ENCODE measurements at places on chromosomes 1 and 21.

GRCh38 chr1:72938408-72938807 is 656.1 kb upstream of the NEGR1 start:
- DNase-seq = no peak

GRCh38 chr21:14567331-14568279 is 21.5 kb upstream of the SAMSN1 start:
- no peak for DNase-seq

DNA sequence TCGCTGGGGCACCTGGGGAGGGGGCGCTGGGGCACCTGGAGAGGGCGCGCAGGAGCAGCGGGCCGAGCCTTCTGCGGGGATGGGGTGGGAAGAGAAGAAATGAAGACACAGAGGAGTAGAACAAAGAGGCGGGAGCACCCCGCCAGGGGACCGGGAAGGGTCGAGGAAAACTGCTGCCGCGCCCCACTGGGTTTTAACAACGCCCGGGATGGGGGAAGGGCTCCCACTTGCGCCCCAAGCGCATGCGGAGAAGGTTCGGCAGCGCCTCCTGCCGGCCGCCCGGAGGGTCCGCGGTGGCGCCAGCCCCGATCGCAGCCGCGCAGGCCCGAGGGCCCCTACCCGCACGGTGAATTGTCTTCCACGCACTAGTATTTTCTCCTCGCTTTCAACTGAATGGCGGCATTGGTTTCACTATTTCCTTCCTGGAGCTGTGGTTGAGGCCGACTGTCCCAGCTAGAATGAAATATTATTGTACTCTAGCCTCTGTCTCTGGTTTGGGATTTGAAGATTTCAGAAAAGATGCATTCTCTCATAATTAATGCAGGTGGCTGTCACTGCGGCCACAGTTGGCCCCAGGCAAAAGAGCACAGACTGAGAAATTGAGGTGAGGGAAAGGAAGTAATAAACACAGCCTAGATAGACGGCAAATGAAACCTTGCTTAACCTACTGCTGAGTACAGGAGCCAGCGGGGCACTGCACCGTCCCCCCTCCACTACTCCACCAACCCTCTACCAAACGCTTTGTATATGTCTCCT is 57.3 kb downstream of the MAB21L3 start:
- DNase-seq = peak; percentile 86

DNA sequence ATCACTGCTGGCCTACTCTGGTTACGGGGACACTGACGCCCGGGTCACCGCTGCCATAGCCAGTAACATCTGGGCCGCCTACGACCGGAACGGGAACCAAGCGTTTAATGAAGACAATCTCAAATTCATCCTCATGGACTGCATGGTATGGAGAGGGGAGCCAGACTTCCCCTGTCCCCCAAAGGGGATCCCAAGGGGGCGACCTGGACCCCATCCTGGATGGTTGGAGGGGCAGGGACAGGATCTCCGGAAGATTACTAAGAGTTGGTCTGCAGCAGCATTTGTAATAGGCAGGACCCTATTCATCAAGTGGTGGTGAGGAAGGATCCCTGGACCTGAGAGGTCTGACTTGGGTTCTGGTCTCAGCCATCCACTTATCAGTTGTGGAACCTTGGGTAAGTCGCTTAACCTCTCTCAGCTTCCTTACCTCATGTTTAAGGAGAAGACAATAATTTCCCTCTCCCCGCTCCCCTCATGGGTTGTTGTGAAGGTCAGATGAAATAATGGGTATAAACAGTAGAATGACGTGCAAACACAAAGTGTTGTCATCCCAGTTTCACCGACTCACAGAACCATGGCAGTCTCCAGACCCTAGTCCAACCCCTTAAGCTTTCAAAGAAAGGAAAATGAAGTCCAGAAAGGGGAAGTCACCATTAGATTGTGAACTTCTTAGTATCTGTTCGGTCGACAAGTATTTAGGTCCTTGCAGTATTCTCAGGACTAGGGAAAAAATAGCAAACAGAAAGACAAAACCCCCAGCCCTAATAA is 883 bp downstream of the LAMTOR2 start:
- no peak for DNase-seq

- DNase-seq = peak; percentile 24
Observed at GRCh38 chr1:29962336-29962735, 726.0 kb downstream of the PTPRU start.

- no peak for DNase-seq
Observed at GRCh38 chr1:221011145-221011544, 131.9 kb downstream of the HLX start.

DNA sequence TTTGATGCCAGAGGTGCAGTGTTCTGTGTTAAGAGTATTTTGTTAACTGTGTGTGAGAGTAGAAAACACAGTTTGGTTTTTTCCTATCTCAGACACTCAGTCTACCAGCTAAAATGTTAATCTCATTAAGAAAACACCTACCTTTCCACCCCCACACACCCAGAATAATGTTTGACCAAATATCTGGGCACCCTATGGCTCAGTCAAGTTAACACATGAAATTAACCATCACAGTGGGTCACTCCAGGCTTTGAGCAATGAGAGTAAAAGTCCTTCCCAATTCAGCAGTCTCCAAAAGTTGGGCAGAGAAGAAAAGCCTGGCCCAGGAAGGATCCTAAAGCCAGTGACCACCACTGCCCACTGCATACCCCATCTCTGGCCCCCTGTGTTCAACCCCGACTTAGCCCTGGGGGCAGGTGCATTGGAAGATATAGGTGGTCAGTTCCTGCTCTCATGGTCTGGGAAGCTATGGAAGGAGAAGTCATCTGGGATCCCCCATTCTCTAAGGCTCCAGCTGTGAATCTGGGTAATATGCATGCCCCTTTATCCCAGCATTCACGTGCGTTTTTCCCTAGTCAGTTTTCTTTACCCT is 50.2 kb upstream of the CSF3R start:
- no peak for DNase-seq

DNA sequence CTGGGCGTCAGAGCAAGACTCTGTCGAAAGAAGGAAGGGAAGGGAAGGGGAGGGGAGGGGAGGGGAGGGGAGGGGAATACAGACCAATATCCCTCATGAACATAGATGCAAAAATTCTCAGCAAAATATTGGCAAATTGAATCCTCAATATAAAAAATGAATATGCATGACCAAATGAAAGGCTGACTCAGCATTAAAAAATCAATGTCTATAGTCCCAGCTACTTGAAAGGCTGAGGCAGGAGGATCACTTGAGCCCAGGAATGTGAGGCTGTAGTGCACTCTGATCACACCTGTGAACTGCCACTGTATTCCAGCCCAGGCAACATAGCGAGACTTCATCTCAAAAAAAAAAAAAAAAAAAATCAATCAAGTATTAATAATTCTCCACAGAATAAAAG is 24.0 kb downstream of the BATF3 start:
- no peak for DNase-seq

DNA sequence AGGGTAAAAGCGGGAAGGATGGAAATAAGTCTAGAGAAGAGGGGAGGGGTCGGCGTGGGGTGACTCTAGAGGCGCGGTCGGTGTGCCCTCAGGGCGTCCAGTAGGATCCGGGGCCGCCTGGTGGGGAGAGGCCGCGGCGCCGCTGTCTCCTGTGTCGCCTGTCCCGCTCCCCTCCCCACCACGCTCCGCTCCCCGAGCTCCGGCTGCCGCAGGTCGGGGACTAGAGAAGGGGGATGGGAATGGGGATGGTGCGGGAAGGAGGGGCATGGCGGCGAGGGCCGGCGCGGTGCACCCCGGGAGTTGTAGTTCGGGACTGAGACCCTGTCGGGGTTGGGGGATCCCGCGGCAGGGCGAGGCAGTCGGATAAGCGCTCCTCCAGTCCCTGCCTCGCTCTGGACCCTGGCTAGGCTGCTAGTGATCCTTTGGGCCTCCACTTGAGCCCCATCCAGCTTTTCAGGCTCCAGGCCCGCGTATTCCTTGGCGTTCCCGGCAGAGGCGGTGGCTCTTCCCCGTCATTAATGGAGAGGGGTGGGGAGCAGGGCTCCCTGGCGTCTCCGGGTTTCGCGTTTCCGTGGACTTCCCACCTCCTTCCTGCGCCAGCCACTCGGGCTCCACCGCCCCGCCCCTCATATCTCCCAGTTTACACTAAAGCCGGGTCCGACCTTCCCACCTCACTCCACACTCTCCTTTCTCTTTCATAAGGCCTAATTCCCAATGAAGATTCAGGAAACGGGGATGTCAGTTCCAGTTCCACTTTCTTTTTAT is at the start of gene ENTREP3:
Gene ENTREP3, minus strand, starts transcription at position 241 of the 765 bp plus-strand sequence. CDS start 606 bp downstream, outside the sequence.
- peak; percentile 96 for DNase-seq

Measured in kidney (tissue), 22 donors.